SW 1271 (cell line): ENCODE measurements at places on chromosomes 16 and 17.

DNA sequence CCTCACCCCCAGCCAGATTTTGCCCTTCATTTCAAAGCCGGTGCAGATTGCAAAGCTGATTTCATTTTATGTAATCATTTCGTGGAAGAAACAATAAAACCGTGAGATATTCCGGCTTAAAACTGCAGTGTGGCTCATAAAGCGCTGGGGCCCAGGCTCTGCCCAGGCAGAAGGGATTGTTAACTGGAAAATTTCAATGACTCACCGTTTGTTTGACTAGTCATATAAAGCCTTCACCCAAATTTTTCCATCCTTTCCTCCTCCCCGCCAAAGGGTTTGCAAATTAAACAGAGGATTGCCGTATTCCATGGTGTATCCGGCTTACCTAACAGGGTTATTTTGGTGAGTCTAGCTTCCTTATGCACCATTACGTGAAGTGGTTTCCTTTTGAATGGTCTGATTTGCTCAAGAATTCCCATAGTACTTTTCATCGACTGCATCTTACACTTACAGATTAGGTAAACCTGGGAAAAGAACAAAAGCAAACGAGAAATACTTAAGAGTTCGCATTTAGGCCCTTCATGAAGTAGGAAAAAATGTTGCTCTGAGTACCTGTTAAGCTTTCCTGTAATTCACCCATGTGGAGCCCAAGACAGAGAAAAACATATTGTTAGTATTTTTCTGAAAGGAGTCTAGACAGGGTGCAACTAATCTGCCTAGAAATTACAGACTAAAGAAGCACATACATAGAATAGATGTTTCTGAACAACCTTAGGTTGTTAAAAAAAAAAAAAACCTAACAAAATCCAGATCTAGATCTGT is 949 bp upstream of the GSPT1 start:
- no peak for DNase-seq

GRCh38 chr17:64787255-64787920 is 125.3 kb upstream of the SMURF2 start:
- DNase-seq = no peak

- DNase-seq = no peak
Observed at GRCh38 chr16:76583466-76583865, 306.3 kb downstream of the CNTNAP4 start.

- DNase-seq = no peak
Observed at GRCh38 chr16:19084139-19084538, 16.7 kb downstream of the COQ7 start.

DNA sequence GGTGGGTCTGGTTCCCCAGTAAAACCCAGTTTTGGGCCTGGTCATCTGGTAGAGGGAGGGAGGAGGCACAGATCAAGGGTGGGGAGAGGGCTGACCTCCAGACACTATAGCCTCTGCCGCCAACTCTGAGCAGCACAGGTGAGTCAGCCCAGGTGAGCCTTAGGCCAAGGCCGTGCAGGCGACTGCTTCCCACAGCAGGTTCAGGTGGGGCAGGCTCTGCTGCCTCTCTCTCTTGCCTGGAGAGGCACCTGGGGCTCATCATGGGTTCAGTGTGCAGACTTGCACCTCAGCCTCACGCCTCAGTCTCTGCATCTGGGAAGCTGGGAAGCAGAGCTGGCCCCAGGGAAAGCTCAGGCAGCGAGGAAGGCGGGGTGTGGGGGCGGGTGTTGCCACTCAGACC is 37.8 kb upstream of the IL34 start:
- DNase-seq = no peak

DNA sequence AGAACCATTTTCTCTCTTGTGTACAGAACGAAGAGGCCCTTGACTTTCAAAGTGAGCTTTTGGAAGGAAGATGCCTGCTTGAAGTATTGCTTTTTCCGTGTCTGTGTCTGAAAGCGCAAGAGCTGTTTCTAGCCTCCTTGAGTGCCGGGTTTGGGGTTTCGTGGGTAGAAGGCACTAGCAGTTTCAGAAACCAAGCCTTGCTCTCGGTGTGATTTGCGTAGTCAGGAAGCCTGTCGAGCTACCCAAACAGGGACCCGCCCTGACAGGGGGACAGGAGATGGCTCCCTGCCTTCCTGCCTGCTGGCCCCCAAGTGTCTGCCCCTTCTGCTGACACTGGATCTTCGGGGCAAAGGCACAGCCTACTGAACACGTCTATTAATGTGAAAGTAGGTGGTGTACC is 322.0 kb downstream of the MAF start:
- DNase-seq = no peak

- DNase-seq = no peak
Observed at GRCh38 chr17:81465910-81466309, 46.7 kb downstream of the ACTG1 start.

DNA sequence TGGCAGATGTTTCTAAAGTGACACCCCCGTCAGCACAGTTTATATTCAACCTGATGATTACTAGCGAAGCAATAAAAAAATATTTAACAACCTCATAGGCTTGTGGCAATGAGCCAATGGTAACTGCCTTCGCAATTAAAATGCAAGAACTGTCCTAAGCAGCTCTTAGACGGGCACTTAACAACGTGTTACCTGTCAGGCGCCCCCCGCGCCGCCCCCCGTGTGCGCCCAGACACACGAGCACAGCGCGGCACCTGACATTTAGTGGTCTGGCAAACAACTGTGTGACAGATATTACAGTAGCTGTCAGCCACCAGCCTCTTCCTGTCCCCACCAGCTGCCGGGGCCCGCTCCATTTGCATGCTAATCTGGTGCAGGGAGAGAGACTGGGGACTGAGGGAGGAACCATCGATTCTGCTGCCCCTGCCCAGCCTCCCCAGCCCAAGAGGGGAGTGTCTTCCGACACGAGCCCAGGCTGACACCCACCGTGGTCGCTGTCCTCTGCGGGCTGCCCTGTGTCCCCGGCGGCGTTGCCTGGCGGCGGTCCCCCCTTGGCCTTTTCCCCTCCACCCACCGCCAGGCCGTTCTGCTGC is 12.7 kb downstream of the NDUFAF8 start:
- no peak for DNase-seq

- DNase-seq = no peak
Observed at GRCh38 chr16:15954814-15955151, 5.4 kb downstream of the ABCC1 start.

GRCh38 chr16:13307851-13308250 is 406.5 kb downstream of the SHISA9 start:
- no peak for DNase-seq

DNA sequence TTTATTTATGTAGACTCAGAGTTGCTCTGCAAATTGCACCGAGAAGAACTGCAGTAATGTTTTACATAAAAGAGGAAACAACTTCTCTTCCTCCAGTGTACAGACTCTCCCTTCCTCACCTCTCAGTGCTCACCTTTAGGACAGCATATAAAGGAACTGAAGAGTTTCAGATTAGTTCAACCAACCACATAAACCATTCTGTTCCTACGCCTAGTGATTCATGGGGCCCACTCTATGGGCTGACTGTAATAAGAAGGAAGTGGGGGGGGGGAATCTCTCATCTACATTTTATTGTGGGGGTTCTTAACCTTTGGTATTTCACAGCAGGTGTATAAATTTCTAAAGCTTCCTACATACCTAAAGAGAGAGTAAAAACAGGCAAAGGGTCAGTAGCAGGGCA is 18.3 kb downstream of the ZSWIM7 start:
- DNase-seq = no peak

- DNase-seq = no peak
Observed at GRCh38 chr17:30273373-30273772, 18.4 kb downstream of the BLMH start.

GRCh38 chr17:9241371-9241712 is 220.0 kb downstream of the NTN1 start:
- no peak for DNase-seq

DNA sequence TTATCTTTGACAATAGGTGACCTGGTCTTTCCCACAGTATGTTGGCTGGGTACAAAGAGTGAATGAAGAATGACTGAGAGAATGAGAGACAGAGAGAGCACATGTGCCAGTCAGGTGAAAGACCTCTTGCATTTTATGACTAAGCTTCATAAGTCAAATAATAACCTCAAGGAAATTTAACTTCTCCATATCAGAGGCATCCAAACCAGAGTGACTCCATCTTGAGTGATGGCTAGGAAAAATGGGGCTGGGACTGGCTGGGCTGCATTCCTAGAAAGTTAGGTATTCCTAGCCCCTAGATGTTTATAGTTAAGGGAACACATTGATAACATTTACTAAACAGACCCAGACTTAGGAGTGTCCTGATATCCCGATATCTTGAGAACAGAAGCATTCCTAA is 3.9 kb upstream of the RBL2 start:
- DNase-seq = no peak

- no peak for DNase-seq
Observed at GRCh38 chr17:45086865-45087503, 25.9 kb downstream of the NMT1 start.

DNA sequence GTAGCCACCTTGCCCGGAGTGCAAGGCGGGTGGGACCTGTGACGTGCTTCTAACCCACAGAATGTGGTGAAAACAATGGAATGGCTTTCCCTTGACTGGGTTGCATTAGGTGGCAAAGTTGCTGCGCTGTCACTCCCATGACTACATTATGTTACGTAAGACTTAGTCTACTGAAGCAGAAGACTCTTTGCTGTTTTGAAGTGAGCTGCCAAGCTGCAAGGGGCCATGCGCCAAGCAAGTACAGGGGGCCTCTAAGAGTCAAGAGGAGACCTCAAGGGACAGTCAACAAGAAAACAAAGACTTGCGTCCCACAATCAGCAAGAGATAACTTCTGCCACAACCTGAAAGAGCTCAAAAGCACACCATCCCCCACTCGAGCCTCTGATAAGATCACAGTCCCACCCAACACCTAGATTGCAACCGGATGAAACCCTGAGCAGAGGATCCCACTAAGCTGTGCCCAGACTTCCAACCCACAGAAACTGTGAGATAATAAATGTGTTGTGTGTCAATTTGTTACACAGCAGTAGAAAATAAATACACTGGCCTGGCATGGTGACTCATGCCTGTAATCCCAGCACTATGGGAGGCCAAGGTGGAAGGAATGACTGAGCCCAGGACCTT is 16.5 kb downstream of the ANKRD11 start:
- peak; percentile 19 for DNase-seq

DNA sequence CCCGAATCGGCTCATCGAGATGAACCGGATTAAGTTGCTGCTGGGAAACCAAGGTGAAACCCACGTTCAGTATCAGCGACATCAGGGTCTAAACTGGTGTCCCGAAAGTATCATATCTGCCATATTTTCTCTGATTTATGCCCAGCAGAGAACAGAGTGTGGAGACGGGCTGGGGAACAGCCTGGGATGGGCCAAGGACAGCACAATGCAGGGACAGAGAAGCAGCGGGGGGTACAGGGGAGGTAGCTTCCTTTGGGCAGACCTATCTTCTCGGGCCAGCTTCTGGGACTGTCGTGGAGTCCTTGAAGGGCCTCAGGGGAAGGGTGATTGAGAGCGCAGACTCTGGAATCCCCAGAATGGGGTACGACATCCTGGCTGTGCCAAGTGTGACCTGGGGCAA is 17.5 kb upstream of the MLKL start:
- no peak for DNase-seq

DNA sequence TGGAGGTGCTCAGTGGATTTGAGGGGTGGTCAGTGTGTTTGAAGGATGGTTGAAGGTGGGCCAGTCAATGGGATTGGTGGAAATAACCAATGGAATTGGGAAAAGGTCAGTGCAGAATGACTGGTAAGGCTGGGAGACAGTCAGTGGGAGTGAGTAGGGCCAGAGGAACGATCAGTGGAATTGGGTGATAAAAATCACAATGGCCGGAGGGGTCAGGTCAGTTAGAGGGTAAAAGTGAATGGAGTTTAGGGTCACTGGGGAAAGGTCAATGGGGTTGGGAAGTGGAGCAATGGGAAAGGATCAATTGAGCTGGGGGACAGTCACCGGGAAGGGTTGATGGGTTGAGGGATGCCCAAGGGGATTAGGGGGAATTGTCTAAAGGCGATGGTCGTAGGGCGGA is 11.0 kb upstream of the RAB5C start:
- no peak for DNase-seq

DNA sequence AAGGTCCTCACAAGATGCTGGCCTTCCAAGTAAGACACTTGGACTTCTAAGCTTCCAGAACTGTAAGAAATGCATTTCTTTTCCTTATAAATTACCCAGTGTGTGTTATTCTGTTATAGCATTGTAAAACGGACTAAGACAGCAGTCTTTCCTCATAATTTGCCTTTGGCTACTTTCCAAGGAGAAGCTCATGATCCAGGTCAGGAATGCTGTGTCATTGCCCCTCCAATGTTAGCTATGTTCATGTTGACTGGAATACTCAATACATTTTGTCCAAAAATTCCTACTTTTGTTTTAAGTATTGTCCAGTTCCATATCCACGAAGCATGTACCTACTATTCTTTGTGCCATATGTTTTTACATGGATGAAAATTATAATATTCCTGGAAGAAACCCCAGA is 234.6 kb downstream of the HS3ST3A1 start:
- DNase-seq = no peak

DNA sequence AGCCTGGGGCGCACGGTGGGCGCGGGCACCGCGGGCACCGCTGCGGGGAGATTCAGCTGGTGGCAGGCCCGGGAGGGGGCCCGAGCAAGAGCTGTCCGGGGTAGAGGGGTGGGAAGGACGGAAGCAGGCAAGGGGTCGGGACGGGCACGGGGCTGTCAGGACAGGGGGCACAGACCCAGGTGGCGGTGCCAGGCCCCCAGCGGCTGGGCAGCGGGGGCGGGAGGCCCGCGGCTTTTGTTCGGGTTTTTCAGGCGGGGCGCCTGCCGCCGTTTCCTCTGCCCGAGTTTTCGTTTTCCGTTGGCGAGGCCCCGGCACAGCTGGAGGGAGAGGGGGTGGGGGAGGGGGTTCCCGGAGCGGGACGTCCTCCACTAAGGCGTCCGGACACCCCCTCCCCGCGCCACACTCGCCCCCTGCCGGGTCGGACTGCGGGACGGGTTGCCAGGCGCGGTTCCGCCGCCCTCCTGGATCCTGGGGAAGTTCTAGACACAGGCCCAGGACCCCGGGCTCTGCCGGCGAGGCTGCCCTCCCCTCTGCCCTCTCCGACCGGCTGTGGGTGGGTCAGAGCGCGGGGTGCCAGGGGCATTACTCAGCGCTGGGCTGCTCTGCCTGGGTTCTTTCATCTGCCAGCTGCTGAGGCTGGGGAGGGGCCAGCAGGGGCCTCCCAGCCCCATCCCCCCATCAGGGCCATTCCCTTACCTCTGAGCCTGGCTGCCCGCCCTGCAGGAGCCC is 543 bp downstream of the ARHGAP23 start:
- peak; percentile 46 for DNase-seq
